ENCODE measurements at places on chromosomes 6 and 20.

GRCh38 chr6:149734915-149735314 is 11.4 kb downstream of the NUP43 start:
- no peak for DNase-seq

DNA sequence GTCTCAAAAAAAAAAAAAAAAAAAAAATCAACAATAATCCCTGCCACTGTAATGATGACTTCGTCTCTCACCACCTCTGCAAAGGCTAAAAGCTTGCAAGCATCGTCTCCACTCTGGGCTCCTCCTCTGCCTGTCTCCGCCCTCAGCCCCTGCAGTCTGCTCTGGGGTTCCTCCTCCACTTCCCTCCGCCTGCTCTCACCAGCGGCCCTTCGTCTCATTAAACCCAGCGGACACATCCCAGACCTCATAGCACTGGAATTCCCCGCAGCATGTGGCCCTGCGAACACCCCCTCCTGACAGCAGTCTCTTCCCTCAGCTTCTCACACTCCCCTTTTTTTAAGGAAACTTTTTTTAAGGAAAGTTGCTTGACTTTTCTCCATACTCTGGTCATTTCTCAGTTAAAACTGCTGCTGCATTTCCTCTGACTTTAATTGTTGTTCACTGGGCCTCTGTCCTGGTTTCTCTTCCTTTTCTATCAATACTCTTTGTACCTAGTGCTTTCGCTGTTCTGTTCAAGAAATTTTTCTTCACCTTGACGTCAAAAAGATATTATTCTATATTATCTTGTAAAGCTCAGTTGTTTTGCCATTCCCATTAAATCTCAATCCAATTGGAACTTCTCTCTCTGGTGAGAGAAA is 70.9 kb upstream of the PLEKHG1 start:
- DNase-seq = no peak

GRCh38 chr20:60104993-60105803 is 147.0 kb downstream of the CDH26 start:
- no peak for DNase-seq

GRCh38 chr20:31551163-31552081 is 37.2 kb downstream of the HM13 start:
- DNase-seq = no peak
